Pons (tissue), 1 donor: ENCODE measurements at places on chromosomes 2 and 18.
A peak's percentile ranks its signal among the peaks of the same experiment; 100 is the strongest.

GRCh38 chr2:218887079-218887478 lies 6.4 kb downstream of the WNT10A start:
- DNase-seq = no peak

GRCh38 chr2:45299361-45299760 lies 290.1 kb upstream of the SIX2 start:
- no peak for DNase-seq

DNA sequence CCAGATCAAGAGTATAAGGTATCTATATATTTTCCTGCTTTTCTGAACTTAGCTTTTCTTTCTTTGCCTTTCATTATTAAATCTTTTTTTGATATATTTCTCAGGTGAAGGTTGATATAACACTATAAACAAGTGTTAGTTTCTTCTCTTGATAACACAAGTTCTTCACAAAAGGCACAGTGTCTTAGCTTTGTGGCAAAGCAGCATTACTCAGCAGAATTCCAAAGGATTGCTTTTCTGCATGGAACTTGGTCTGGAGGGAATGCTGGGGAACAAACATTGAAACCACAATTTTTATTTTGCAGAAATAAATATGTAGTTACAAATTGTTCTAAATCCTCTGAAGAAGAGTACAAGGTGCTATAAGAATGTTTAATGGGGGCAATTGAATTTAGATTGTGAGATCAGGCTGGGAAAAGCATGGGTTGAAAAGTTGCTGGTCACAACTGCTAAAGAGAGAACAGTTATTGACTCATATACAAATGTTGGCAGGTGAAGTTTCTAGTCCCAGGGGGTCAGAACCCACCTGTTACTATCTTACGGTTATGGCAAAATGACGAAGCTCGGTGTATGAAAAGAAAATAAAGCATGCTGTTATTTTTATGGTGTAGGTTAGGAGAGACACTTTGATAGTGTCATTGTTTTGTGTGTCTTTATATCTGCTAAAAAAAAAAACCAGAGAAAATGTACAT lies 68.2 kb downstream of the UBR3 start:
- peak; percentile 73 for DNase-seq

DNA sequence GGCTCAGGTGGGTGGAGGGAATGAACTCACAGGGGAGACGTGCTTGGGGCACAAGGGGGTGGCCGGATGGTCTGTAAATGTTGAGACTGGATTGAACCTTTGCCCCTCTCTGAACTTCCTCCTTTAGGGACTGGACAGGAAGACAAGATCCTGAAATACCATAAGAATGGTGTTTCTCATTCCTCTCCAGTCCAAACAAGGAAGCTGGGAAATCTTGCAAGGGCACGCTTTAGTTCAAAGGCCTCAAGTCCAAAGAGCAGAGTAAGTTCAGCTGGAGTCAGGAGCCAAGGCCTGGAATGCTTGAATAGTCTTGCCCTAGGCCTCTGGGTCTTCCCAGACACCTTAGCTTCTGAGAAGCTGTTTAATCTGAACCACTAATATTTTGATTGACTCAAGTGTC lies 52.4 kb upstream of the SIX3 start:
- DNase-seq = no peak
